ENCODE measurements at places on chromosomes 7 and 10.

DNA sequence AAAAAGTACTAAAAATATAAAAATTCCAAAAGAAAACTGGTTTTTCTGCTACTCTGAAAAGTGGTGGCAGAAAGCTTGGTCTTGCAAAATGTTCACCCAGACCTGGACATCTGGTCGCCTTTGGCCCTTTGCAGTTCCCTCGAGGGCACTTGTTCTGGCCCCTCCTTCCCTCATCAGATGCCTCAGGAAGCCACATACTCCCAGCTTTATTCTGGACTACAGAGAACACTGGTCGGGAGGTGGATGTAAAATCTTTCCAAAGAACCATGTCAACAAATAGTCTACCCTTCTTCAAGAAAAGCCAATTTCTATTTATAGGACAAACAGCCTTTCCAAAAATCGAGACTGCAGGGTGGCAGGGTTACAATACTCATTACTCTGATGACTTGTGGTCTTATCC, 726.1 kb downstream of the TNS3 start:
- no peak for DNase-seq

- DNase-seq, result no peak
Measured at GRCh38 chr10:111989136-111989911, 194.2 kb downstream of the GPAM start.

- DNase-seq, result no peak
Measured at GRCh38 chr7:112596260-112596659, 115.5 kb downstream of the LSMEM1 start.

DNA sequence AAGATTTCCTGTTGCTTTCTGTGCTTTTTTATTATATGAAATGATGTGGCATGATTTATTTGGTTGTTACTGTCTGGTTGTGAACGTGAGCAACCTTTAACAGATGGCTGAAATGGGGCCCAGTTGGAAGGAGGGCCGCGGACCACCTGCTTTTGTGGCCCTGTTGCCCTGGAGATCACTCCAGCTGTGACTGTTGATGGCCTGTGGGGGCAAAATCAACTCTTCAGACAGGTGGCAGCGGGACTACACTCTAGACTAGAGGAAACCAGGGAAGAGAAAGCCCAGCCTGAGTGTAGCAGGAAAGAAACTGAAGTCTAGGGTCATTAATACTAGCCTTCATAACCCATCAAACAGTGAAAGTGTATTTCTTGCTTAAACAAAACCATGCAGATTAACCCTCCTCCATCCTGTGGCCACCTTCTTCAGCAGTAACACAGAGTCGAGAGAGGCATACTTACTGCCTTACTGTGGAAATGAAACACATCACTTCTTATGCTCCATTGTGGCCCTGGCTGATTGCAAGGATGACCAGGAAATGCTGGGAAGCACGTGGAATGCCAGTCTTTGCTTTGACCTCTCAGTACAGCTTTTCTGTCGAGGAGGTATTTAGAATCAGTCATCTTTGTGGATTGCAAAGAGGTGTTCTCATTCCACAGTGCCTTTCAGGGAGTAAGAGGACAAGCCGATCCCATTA, 80.5 kb downstream of the CCNY start:
- DNase-seq, result no peak

DNA sequence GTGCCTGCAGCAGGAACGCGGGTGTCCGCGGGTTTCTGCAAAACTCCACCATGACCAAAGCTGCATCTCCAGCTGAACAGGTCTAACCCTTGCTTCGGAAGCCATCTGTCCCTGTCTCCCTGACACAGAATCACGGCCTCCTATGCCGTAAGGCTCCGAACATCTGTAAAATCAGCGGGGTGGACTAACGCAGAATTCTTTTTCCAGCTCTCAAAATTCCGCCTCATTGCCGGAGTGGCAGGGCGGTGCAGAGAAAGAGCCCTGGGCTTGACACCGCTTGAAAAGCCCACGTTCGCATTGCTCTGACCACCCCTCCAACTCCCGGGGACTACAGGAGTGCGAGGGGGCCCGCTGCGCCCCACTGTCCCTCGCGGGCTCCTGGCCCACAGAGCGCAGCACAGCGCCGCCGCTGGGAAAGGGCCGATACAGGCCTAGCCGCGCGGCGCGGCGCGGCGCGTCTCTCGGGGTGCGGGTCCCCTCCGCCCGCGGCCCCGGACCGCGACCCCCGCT, 409 bp downstream of the DNMBP start:
- no peak for DNase-seq

- DNase-seq, result no peak
Measured at GRCh38 chr7:78198756-78199155, 400.2 kb downstream of the PHTF2 start.

DNA sequence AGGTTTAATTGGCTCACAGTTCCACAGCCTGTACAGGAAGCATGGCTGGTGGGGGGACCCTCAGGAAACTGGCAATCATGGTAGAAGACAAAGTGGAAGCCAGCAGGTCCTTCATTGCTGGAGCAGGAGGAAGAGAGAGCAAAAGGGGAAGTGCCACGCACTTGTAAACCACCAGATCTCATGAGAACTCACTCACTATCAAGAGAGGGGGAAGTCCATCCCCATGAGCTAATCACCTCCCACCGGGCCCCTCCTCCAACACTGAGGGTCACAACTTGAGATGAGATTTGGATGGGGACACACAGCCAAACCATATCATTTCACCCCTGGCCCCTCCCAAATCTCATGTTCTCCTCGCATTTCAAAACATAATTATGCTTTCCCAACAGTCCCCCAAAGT, 171.9 kb upstream of the CACNA2D1 start:
- DNase-seq, result no peak

- no peak for DNase-seq
Measured at GRCh38 chr7:19210893-19211413, 65.7 kb upstream of the FERD3L start.

GRCh38 chr10:15719049-15719898, 448 bp downstream of the ITGA8 start:
- no peak for DNase-seq

DNA sequence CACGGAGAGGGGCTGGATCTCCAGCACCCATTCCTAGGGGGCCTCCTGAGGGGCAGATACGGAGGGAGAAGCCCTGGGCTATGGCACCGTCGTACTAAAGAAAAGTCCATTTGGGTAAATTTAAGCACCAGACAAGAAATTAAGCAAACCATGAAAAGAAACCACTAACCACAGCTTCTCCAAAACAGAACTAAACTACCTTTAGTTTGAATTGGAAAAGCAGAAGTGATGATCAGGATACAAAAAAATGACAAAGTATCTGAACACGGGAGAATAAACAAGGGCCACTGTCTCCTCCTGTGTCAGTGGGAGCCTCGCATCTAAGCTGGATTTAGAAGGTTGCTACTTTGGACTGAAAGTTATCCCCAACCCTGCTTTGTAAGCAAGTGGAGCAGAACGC, 69.1 kb downstream of the DIP2C start:
- no peak for DNase-seq

- DNase-seq, result no peak
Measured at GRCh38 chr7:94414980-94415379, 20.3 kb downstream of the COL1A2 start.

GRCh38 chr7:90236721-90237289, 8.2 kb upstream of the CFAP69 start:
- DNase-seq, result no peak

DNA sequence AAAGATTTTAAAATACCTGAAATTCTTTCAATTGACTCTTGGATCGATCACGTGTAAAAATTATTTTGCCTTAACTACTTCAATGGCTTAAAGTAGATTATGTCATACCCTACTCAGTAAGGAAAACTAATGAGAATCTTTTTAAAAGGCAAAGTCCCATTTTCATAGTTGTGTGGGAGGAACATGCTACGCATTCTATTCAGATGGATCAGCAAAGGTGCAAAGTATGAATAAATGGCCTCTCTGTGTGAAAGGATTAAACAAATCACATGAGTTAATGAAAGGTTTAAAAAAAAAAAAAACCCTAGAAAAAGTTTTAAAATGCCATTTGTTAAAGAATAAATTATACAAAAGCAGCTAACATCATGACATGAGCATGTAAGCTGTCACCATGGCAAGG, 77.1 kb downstream of the ENO4 start:
- no peak for DNase-seq

GRCh38 chr7:46153951-46154787, 233.1 kb upstream of the IGFBP3 start:
- DNase-seq, result no peak

- DNase-seq, result peak; percentile 72
Measured at GRCh38 chr7:157386979-157387800, 50.4 kb downstream of the DNAJB6 start.

GRCh38 chr7:147071536-147071935, 954.9 kb downstream of the CNTNAP2 start:
- no peak for DNase-seq

- no peak for DNase-seq
Measured at GRCh38 chr7:977326-978048, 2.1 kb upstream of the COX19 start.

- DNase-seq, result no peak
Measured at GRCh38 chr10:77456414-77456813, 181.2 kb downstream of the KCNMA1 start.

DNA sequence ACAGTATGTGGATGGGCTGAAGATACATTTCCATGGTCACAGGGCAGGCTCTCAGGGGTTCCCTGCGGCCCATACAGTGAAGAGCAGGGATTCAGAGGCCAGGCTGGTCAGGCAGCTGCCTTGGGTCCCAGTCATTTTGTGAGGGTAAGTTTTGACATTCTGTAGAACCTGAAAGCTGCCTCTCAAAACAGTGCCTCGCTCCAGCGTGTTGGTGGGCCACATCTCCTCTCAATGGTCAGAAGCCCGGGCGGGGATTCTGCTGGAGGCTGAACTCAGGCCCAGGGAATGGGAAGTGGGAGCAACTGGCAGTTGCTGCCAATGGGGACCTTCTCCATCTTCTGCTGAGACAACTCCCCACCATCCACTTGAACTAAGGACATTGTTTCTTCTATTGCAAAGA, 190.0 kb downstream of the PTPN20 start:
- no peak for DNase-seq

- DNase-seq, result no peak
Measured at GRCh38 chr7:2425749-2426148, 22.3 kb downstream of the CHST12 start.

DNA sequence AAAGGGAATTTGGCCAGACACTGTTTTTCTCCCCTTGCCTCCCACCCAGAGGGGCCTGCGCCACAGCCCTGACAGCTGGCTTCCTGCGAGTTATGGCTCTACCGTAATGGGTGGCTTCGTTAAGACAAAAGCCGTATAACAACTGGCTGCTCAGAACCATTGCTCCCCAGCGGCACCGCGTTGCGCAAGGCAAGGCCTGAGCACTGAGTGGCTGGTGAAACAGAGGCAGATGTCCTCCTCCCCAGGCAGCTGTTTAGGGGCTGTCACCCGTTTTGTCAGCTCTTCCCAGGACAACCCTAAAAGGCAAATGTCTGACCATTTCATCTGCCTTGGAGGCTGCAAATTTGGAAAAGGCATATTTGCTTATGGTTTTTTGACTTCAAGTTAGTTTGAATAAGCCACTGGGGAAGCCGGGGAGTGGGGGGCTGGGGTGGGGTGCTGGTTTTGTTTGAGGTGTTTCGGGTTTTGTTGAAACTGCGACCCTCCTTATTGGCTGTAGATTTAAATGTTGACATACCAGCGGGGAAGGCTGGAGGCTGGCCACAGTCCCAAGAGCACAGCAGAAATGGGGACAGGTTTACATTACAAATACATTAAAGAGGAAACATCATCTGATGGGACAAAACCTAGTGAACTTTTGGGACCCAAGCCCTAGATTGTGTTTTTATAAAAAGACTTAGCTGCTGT, 681 bp upstream of the SPOCK2 start:
- peak; percentile 17 for DNase-seq

DNA sequence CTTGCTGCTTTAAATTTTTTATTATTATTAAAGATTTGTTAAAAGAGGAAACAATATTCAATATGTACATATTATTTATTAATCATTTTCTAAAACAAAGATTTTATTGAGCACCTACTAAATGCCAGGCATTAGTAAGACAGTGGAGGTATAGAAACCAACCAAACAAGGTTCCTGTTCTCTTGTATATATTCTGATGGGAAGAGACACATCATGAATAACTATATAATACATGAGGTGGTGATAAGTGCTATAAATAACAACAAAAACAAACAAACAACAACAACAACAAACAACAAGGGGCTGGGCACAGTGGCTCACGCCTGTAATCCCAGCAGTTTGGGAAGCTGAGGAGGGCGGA, 630 bp upstream of the LIPA start:
- no peak for DNase-seq

- DNase-seq, result no peak
Measured at GRCh38 chr10:129854796-129855705, 109.0 kb downstream of the EBF3 start.

GRCh38 chr7:152544481-152544927, 108.7 kb upstream of the KMT2C start:
- DNase-seq, result no peak

GRCh38 chr7:131057794-131058070, 269.9 kb upstream of the MKLN1 start:
- no peak for DNase-seq

DNA sequence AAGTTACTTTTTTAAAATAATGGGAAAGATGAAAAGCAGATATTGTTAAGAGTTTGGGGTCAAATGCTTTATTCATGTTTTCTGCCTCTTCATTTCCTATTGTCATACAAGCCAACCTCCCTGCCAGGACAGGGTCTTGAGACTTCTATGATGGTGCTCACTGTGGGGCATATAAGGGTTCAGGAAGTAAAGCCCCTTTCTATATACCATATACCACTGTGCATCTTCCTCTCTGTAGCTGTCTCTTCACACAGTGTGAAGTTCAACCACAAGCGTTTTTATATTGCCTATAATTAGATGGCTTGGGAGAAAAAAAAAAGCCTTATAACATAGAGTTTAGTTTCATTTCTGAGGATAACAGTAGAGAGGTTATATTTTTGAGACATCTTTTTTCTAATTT, 389.8 kb upstream of the SORCS1 start:
- no peak for DNase-seq

DNA sequence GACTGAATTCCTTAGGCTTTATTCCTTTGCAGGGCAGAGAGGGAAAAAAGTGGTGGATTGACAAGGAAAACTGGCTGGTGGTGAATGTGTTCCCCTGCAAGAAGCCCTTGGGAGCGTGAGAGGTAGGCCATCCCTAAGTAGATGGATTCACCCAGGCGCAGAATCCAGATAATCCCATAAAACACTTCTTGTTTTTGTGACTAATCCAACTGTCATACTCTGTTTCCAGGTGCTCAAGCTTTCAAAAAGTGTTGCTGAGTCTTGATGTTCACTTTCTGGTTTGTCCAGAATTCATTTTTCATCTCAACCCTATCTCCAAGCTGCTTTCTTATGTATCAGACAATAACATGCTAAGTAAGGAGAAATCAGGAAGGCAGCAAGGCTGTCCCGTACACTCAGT, 250.8 kb upstream of the HABP2 start:
- no peak for DNase-seq

Measured in stimulated activated CD8-positive, alpha-beta memory T cell treated with anti-CD3 and anti-CD28 coated beads, Interleukin-2, amount 100 ng/mL, for 1 hour (primary cell).